ENCODE measurements at places on chromosomes 11 and 22. TPM values are rescaled to one million over a fixed set of nuclear protein-coding genes. Genes with fewer than 3 reads are reported as not detected.

The OR51B5 gene
- total RNA-seq: not detected

The RFPL2 gene
- 0.11 TPM for total RNA-seq

The SMC1B gene
- 0.03 TPM for total RNA-seq

The PANX1 gene
- total RNA-seq: 33.1 TPM

The SLC22A8 gene
- total RNA-seq: not detected

The RIC3 gene
- 1.4 TPM for total RNA-seq

The MIOX gene
- not detected for total RNA-seq

The ELMOD1 gene
- total RNA-seq: 0.25 TPM

The NXPE1 gene
- not detected for total RNA-seq

Data from A549 treated with AZD2906 at 1 μM for 4 hours (cell line).